T-helper 1 cell (primary cell): ENCODE measurements at places on chromosomes 2 and 18.

GRCh38 chr2:88099798-88100488 lies 27.9 kb downstream of the FABP1 start:
- no peak for DNase-seq

DNA sequence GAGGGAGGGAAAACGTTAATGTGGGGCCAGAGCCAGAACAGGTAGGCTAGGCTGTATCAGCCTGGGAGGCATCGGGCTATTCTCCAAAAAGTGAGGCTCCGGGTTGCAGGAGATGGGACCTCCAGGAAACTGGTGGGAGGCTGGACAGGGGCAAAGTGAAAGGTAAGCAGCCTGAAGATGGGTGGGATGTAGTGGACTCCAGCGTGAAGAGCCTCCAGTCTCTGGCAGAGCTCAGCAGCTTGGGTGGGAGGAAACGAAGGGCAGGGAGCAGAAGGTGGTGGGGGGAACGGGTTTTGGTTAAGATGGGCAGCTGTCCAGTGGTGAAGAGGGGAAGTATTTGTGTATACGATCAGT lies 3.1 kb upstream of the EMX1 start:
- DNase-seq: no peak

DNA sequence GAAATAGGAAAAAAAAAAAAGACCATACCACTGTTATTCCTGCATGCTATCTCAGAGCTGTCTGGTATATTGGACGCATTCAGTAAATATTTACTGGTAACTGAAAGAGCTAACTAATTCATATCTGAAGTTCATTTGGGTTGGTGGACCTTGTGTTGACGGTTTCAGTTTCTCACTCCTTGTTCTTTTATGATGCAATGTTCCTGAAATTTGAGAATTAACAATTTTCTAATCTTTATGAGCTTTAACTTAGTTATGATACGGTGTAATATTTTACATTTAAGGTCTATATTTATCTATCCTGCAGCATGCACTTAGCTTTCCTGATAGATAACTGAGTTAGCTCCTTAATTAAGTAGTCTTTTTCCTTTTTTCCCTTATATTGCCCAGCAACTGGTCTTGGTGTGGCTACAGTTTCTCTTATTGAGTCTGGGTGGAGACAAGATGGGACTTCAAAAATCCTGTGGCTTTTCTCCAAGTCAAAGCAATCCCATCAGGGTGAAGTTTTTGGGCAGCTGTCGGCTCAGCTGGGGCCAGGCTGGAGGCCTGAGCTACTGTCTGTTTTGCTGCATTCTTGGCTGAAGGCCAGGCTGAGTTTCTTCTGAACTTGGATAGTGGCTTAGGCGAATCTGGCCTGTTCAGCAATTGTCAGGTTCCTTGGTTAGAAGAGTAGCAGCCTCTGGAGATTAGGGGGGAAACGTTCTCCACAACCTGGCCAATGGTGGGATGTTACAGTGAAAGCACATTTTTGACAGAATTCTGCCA lies 78.4 kb upstream of the MEX3C start:
- no peak for DNase-seq

GRCh38 chr18:68024716-68025115 lies 508.2 kb upstream of the DSEL start:
- DNase-seq: no peak

GRCh38 chr2:237603718-237604362 lies 13.3 kb upstream of the RAB17 start:
- DNase-seq: peak; percentile 37

- DNase-seq: no peak
Observed at GRCh38 chr18:48742706-48743475, 204.1 kb downstream of the CTIF start.

DNA sequence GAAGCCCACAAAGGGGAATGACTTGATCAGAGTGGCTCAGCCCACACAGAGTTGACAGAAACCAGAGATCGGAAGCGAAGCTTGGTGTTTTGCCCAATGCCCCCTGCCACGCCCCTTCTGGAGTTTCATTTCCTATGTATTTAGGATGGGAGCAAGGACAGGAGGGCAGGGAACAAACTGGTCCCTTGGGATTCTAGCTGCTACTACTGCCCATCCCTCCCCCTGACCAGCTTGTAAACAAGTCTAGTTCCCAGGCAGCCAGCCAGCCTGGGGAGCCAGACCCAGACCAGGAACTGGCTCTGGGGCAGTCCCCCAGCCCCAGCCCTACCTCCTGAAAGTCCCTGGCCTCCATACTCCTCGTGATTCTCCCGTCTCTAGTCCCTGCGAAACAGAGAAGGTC lies 8.3 kb downstream of the WNT6 start:
- DNase-seq: no peak

- DNase-seq: no peak
Observed at GRCh38 chr2:129296806-129297205, 682.7 kb upstream of the RAB6C start.
